ENCODE measurements at places on chromosomes 13 and 19.

GRCh38 chr19:11663181-11663591 is 65.9 kb downstream of the ZNF627 start:
- DNase-seq: no peak

GRCh38 chr13:99390601-99391000 is 83.4 kb upstream of the GPR183 start:
- DNase-seq: no peak

DNA sequence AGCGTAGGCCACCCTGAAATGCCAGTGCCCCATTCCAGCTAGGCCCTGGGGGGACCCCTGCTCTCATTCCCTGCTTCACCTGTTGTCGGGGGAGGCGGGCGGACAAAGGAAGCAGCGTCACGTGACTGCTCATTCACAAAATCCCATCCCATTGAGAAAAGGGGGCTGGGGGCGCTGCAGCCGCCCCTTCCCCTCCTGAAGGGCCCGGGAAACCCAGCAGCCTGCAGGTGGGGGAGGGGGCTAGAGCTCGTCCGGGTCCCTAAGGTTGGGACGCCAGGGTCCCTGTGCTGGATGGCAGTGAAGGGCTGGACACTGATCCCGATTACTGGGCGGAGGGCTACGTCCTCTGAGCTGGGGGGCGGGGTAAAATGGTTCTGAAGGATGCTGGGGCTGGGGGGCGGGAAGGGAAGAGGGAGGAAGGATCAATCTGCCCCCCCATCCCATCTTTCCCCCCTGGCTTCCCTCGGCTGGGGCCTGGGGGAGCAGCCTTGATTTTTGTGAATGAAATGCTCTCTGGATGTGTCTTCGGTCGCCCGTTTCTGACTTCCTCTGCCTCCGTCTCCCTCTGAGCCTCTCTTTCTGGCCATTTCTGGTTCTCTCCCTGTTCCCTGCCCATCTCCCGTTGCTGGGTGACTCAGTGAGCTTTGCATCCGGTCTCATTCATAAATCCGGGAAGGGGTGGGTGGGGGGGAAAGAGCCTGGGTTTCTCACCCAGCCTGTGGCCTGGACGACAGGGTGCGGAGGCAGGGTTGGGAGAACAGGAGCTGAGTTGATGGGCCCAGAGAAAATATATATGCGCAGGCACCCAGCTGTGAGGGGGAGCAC is 816 bp downstream of the SPRED3 start:
- DNase-seq: no peak

- no peak for DNase-seq
These were observed 44.3 kb upstream of the C19orf12 start for GRCh38 chr19:29759359-29759758.

DNA sequence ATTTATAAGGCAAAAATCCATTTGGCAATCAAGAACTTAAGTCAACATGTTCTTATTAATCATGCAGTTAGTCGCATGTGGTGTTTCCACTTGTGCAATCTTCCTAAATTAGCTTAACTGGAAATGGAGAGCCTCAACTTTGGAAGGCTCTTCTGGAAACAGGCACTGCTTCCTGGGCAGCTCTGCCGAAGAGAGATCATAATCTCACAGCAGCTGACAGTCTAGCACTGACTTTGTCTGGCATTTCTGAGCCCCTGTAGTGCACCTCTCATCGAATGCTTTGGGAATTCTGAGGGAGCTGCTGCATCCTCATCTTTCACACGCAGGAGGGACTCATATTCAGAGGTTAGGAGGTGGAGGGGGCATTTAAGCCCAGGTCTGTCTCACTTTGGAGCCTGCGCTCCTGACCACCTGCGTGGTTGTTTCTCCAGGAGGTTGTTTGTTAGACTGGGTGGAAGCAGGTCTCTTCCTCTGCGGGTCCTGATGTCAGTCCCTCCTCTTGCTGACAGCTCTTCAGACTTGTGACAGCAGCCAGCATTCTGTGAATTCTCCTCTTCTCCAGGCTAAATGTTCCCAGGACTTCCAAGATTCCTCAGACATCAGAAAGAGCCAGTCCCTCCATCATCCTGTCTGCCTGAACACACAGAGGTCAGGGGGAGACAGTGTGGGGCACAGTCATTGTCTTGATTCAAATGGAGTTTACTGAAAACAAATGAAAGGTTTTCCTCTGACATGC is 100.4 kb upstream of the GJB6 start:
- DNase-seq: no peak

DNA sequence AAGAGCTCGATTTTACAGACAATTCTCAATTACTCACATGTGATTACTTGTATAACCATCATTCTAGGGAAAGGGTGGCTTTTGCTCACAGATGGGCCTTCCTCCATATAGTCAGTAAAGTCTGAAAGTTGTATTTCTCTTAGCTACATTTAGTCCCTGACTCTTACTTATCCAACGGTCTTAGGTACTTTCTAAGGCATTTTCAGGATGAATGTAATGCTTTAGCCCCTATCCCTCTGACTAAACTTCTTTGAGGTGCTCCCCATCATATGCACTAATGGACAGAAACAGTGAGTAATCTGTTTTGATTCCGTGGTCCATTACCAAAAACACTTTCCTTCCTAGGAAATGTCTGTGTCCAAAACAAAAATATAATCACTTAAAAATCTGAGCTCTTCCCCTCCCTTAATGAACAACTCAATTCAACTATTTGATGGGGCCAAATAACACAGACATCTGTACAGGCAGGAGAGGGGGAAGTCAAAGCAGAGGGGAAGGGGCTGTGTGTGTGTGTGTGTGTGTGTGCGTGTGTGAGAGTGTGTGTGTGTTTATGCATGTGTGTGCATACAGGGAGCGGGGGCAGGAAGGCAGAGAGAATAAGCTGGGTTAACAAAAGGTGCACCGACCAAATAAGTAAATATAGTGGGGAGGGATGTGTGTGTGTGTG is 84.9 kb downstream of the USP12 start:
- no peak for DNase-seq

DNA sequence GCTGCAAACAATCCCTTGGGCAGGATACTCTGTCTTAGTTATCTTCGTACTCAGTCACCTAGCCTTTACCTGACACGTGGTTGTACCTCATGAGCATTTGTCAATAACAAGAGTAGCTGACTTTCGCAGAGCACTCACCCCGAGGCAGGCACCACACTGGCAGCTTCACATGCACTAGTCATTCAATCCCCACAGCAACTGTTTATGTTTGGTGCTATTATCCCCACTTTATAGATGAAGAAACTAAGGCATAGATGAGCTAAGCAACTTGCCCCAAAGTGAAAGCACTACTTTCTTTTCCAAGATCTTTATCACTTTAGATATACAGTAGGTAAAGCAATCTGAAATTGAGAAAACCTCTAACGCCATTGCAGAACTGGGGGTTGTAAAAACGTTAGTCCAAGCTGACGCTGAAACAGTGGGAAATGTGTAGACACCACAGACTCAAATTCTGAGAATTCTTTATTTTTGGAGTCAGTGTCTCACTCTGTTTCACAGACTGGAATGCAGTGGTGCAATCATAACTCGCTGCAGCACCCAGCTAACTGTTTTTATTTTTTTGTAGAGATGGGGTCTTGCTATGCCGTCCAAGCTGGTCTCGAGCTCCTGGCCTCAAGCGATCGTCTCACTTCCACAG is 446.0 kb downstream of the FOXO1 start:
- no peak for DNase-seq

- no peak for DNase-seq
These were observed 306.8 kb downstream of the KCNRG start for GRCh38 chr13:50322006-50322405.

DNA sequence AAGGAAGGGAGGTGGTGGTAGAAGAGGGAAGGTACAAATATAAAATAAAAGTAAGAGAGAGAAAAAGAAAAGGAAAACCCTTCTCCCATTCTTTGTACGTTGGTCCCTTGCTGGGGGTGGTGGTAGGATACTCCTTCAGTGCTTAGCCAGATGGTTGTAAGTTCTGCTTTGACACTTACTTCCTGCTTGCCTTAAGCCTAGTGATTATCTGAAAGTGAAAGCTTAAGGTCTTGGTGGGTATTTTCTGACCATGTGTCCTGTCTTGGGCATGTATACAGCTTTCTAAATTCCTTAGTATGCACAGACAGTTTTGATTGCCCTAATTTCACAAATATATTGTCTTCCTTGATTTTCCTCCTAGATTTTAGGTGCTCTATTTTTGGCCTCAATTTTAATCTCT is 314.8 kb downstream of the PCDH17 start:
- DNase-seq: no peak

DNA sequence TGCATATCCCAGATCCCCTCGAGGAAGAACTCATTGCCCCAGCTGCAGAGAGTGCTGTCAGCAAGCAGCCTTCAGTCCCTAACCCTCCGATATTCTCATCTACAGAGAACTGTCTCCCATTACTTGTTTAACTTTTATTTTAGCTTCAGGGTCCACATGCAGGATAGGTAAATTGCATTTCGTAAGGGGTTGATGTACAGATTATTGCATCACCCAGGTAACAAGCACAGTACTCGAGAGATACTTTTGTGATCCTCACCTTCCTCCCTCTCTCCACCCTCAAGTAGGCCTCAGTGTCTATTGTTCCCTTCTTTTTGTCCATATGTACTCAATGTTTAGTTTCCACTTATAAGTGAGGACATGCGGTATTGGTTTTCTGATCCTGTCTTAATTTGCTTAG is 171.5 kb upstream of the IRS2 start:
- DNase-seq: no peak

GRCh38 chr13:78636495-78636894 is 22.5 kb downstream of the OBI1 start:
- no peak for DNase-seq

DNA sequence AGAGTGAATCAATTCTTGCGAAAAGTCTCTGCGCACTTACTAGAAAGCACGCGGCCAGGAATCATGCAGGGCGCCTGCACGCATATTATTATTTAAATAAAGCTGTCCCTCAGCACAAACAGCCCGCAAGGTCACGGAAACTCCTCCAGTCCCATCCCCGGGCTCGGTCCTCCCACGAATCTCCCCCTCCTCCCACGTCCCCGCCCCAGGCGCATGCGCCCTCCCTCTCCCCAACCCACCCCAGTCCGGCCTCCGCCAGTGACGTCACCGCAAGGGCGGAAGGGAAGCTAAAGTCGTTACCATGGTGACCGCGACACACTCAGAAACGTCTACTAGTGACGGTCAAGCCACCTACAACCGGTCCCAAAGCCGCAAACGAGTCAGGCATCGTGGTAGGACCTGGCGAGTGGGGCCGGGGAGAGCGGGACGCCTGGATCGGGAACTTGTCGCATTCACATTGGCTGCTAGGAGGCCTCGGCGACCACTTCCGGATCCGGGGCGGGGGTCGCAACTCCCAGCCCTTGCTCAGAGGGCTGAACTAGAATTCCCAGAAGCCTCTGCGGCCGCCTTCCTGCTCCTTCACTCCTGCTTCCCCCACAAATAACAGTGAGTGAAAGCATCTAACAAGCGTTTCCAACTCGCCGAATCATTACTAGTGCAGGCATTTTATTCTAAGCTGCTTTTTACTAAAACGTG is at the start of gene ZSCAN5A:
TSS of gene ZSCAN5A (minus strand) at position 459 of the 696 bp plus-strand sequence. CDS start 89,793 bp downstream, outside the sequence.
- DNase-seq: peak; percentile 97

DNA sequence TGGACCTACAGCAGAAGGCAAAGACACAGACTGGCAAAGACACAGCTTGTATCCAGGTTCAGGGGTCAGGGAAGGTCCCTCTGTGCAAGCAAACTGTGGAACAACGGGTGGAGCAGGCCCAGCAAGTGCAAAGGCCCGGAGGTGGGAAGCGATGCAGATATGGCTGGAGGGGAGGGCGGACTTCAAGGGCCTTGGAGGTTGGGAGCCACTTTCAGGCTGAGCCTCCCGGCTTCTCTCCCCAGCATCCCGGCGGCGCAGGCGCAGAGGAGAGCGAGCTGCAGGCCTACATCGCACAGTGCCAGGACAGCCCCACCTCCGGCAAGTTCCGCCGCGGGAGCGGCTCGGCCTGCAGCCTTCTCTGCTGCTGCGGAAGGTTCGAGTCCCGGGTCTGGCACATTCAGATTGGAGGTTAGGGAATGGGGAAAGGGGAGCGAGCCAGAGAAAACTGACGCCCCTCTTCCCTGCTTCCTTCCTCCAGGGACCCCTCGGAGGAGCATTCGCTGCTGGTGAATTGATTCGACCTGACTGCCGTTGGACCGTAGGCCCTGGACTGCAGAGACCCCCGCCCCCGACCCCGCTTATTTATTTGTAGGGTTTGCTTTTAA is 2.1 kb upstream of the PNPLA6 start:
- no peak for DNase-seq

GRCh38 chr13:20482275-20482761 is 43.3 kb downstream of the CRYL1 start:
- DNase-seq: no peak

DNA sequence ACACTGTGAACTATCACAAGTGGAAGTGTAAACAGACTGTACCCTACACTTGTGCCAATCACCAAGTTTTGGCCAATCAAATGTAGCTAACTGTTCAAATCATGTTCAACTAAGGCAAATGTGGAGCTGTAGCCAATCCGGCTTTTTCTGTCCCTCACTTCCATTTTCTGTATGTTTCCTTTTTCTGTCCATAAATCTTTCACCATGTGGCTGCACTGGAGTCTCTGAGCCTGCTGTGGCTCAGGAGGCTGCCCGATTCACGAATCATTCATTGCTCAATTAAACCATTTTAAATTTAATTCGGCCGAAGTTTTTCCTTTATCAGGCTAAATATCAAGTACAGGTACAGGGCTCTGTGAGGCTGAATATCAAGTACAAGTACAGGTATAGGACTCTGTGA is 216.5 kb downstream of the RFC3 start:
- no peak for DNase-seq

DNA sequence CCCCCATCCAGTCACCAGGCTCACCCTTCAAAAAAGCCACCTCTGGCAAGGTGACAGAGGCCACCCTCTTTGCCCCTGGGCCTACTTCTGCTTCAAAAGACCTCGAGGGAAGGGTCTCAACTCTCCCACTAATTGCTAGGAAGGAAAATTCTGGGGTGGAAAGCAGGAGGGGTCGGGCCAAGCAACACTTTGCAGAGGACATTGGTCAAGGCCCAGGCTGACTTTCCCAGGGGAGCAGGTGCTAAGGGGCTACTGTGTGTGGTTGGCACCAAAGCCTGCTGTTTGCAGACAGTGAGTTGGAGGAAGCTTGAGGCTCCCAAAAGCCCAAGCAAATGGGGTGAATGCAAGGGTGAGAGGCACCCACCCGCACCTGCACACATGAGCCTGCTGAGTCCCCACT is 28.6 kb upstream of the VSTM2B start:
- DNase-seq: no peak

DNA sequence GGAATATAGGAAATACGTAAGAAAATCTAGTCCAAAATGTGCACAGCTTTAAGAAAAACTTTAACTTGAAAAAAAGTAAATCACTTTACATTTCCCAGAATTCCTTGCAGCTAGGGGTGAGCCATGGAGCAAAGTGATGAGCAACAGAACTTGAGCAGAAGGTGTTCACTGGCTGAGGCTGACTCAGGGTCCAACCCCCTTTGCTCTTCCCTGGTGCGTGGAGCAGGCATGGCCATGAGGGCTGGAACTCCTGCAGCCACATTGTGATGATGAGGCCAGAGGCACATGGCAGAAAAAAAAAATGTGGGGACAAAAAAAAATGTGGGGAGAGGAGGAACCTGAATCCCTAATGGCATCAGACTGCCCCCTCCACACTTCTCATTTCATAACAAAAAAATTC is 9.9 kb upstream of the PLA2G4C start:
- DNase-seq: no peak
